Tibial nerve (tissue), 4 donors: ENCODE measurements at places on chromosomes 6 and 20. TPM values are rescaled to one million over a fixed set of nuclear protein-coding genes. Genes with fewer than 3 reads are reported as not detected.

- DNase-seq: no peak
Observed at GRCh38 chr6:22271081-22271480, 25.8 kb downstream of the PRL start.

DNA sequence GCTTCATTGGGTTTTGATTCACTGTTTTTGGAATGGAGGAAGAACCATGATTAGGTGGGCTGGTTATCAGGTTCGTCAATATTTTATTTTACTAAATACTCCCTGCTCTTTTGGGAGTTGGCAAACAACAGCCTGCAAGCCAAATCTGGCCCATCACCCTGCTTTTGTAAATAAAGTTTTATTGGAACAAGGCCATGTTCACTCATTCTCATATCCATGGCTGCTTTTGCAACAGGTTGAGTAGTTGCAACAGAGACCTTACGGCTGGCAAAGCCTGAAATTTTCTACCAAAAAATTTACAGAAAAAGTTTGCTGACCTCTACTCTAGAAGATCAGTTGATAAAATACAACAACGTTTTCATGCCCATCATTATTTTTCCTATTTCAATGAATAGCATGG is 45.1 kb downstream of the SYTL3 start:
- DNase-seq: no peak

DNA sequence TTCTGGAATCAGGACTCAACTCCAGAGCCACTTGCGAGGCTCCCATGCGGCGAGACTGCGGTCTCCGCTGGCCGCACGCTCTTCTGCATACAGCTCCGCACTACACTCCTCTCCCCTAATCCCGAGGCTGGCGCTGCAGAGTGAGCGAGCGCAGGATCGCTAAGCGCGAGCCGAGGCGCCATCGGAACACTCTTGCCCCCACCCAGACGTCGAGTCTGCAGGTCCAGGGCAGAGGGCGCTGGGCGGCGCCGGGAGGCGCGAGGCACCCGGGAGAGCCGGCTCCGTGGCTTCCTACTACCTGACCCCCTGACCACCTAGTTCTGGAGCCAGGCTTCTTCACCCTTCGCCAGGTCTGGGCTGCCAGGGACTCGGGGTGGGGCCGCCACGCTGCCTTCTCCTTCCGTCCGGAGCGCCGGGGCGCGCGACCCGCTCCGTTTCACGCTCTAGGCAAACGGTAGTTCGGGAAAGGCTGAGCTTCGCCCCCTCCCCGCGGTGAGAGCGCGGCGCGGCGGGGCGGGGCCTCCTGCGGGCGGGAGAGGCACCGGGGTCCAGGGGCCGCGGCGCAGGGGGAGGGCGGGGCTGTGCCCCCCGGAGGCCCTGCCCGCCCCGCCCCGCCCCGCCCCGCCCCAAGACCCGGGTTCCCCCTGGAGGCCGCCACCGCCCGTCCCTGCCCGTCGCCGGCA is 5.4 kb upstream of the TUBB2A start:
- DNase-seq: no peak

GRCh38 chr6:90368601-90369000 is 72.0 kb upstream of the BACH2 start:
- no peak for DNase-seq

PRND gene
- total RNA-seq: not detected

PACRG gene
- total RNA-seq: 2.6 TPM

POM121L2 gene
- total RNA-seq: not detected

CFAP61 gene
- 0.60 TPM for total RNA-seq

- DNase-seq: no peak
Observed at GRCh38 chr6:33540768-33541167, 39.3 kb downstream of the BAK1 start.

DNA sequence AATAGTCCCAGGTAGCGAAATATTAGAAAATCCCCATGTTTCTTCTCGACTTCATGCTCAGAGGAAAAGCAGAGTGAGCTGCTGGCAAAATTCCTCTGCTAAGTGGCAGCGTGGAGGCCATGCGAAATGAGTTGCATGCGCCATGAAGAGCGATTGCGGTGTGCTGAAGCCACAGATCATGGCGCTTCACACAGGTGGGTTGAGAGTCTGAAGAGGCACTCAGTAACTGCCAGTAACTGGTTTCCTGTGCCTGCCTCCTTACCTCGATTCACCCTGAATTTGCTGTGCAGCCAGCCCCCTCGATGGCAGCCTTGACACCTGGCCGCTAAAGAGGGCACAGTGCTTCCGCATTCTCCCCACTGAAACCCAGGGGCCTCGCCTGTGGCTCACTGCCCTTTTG is 301.5 kb downstream of the NRN1 start:
- no peak for DNase-seq

PDE10A gene
- total RNA-seq: 6.6 TPM

DNA sequence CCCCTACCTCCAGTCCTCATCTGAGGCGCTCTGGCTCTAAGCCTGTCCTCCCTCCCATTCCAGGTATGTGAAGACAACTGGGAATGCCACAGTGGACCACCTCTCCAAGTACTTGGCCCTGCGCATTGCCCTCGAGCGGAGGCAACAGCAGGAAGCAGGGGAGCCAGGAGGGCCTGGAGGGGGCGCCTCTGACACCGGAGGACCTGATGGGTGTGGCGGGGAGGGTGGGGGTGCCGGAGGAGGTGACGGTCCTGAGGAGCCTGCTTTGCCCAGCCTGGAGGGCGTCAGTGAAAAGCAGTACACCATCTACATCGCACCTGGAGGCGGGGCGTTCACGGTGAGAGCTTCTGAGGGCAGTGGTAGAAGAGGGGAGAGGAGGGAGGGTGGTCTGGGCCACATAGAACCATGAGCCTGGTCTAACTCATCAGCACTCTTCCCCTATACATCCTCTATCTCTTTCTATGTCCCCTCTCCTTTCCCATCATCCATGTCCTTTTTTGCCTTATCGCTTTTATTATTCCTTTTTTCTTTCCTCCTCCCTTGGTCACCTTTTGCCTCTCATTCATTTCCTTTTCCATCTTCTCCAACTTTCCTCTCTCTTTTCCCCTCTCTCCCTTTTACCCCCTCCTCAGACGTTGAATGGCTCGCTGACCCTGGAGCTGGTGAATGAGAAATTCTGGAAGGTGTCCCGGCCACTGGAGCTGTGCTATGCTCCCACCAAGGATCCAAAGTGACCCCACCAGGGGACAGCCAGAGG is 3.5 kb downstream of the RING1 start:
- no peak for DNase-seq

DNA sequence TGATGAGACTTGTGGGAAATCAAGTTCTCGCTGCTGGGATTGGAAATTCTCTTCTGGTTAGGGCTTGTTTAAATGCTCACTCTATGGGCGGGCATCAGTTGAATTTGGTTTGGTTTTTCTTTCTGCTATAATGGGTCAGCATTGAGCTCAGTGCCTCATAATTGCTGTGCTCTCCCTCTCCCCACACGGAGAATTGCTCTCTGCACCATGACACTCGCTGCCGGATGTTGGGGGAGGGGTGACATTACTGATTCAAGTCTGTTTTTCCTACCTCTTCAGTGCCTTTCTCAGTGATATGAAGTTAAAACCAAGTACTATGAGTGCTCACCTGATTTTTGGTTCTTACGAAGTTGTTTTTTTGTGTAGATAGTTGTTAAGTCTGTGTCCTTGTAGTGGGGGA is 599.6 kb downstream of the EPM2A start:
- DNase-seq: no peak

DNA sequence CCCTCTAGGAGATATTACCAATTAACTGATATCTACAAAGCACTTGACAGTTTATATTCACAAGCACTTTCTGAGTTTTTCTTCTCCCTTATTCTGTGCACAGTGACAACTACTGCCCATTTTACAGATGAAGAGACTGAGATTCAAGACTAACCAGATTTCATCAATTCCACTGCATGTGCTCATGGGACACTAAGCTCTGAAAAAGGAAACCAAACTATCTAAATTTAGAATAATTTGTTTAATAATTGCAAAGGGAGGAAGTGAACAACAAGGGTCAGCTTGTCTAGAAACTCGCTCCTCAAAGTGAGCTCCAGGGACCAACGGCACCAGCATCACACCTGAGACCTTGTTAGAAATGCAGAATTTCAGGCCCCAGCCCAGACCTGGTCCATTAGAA is 50.8 kb upstream of the MYLIP start:
- no peak for DNase-seq

ZSWIM3 gene
- 3.1 TPM for total RNA-seq
